ENCODE measurements at places on chromosomes 1 and 21.

- DNase-seq, result peak; percentile 34
These were observed 25.1 kb upstream of the B3GALT2 start for GRCh38 chr1:193211539-193211938.

- DNase-seq, result no peak
These were observed 78.5 kb upstream of the RGS4 start for GRCh38 chr1:162990665-162991064.

GRCh38 chr21:31038376-31038775 lies at the start of gene KRTAP19-8:
Gene KRTAP19-8, minus strand, starts transcription at chr21:31038476. Its CDS starts 33 bp downstream, at chr21:31038443.
- DNase-seq, result no peak

DNA sequence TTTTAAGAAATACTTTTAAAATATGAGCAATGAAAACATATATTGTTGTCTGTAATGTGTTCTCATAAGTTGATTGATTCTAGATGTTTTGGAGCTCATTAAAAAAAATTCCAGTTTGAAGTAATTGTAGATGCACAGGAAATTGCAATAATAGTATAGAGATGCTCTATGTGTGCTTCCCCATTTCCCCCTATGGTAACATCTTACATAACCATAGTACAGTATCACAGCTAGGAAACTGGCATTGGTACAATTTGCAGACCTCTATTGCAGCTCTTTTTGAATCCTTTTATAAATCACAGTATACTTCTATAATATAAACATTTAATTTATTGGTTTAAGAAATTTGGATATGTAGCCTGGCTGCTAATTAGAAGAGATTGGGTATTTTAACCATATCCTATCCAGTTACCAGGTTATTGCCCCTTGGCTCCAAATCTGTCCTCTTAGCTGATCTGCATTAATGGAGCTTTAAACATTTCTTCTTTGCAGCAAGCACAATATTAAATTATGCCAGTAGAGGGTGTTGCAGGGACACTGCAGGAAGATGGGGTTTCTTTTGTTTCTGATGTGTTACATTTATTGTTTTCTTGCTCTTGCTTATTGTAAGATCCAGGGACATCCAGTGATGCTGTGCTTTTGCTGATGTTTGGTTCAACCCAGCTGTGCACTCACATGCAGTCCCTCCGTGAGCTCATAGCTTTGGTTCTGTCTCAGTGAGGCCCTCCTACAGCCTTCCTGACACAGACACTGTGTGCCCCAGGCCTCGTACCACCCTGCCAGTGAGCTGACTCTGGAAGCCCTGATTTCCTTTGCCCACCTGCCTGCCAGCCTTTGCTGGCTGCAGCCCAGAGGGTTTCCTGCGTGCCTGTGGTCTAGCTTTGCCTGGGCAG lies 103.3 kb downstream of the RABGAP1L start:
- DNase-seq, result peak; percentile 18

- no peak for DNase-seq
These were observed 68.2 kb downstream of the RNF187 start for GRCh38 chr1:228555074-228555994.

GRCh38 chr1:197801111-197801482 lies 25.8 kb upstream of the DENND1B start:
- no peak for DNase-seq

DNA sequence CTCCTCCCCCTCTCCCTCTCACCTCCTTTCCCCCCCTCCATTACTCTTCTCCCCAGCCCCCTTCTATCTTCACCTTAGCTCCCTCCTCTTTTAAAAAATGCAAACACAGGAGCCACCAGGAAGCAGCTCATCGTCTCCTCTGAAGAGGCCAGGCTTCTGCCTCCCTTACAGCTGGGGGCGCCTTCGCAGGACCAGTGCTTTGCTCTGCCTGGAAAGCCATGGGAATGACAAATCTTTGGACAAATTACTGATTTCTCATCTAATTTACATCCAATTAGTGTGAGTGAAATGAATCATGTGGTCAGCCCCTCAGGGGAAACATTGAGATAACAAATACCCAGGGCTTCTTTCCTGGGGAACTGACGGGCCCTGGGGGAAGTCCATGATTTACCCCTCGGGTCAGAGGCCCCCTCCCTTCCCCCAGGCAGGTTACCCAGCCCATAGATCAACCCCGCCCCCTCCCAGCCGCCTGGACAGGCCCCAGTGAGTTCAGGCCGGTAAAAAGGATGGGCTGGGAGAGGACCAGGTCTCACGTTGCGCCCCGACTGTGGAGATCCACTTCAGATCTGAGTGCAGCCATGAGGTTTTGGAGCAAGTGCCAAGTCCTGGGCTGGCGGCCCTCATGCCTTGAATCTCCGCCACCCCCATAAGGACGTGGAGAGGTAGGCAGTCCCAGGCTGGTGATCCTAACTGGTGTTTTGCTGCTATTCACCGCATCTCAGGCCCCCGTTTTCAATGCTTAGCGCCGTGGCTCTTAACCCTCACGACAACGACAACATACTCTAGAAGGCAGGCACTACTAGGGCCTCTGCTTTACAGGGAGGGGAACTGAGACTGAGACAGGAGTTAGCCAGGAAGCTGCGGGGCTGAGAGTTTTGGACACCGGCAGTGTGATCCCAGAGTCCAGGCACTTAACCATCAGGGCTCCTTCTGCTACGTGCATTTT lies 300.8 kb downstream of the RRAGC start:
- DNase-seq, result no peak

DNA sequence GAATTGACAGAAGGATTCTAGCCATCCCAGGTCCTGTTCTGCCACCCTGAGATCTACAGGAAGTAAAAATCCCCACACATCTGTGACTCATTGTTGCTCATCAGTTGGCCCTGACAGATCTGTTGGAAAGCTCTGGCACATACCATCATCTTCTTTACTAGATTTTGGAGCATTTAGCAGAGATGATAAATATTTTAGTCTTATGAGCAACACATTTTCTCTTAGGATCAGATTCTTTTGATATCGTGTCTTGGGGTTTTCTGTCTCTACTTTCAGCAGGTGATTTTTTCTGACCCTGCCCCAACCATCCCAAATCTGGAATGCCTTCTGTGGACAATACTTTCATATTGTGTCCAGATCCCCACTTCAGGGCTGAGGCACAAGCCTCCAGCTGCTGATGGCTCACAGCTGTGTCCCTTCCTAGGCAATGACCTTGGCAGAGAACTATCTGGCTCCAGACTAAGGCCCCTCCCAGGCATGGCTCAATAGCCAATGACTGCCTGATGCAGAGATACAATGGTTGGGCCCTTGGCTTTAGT lies 102.8 kb downstream of the GDAP2 start:
- DNase-seq, result peak; percentile 68

DNA sequence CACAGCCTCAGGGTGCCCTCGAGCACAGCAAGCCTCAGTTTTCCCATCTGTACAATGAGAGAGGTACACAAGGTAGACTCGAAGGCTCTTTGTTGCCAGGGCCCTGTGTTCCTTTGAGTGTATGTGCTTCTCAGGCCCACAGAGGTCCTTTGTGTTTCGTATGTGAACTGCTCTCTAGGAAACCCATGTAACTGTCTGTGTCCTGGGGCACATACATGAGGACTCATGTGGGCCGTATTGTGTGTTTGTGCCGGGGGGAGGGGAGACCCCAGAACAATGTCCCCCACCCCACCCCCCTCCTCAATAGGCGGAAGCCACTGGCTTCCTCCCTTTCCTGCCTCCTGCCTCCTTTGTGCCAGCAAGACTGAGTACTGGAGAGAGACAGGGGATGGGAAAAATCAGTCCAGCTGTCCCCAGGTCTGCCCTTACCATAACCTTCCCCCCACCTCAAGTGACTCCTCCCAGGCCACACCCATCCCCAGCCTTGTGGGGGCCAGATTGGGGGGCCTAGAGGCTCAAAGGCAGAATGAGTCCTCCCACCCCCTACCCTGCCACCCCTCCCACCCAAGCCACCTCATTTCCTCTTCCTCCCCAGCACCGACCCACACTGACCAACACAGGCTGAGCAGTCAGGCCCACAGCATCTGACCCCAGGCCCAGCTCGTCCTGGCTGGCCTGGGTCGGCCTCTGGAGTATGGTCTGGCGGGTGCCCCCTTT lies at the start of gene TIE1:
Gene TIE1, plus strand, starts transcription at position 605 of the 717 bp plus-strand sequence. Its CDS starts 90 bp downstream, at position 695.
- DNase-seq, result no peak

All from amniotic stem cell (primary cell).